Activated CD4-positive, alpha-beta memory T cell treated with anti-CD3 and anti-CD28 coated beads, Interleukin-2, amount 10 ng/mL, durations not matched to agents 7 days and 5 days (primary cell): ENCODE measurements at places on chromosomes 7 and 10.

DNA sequence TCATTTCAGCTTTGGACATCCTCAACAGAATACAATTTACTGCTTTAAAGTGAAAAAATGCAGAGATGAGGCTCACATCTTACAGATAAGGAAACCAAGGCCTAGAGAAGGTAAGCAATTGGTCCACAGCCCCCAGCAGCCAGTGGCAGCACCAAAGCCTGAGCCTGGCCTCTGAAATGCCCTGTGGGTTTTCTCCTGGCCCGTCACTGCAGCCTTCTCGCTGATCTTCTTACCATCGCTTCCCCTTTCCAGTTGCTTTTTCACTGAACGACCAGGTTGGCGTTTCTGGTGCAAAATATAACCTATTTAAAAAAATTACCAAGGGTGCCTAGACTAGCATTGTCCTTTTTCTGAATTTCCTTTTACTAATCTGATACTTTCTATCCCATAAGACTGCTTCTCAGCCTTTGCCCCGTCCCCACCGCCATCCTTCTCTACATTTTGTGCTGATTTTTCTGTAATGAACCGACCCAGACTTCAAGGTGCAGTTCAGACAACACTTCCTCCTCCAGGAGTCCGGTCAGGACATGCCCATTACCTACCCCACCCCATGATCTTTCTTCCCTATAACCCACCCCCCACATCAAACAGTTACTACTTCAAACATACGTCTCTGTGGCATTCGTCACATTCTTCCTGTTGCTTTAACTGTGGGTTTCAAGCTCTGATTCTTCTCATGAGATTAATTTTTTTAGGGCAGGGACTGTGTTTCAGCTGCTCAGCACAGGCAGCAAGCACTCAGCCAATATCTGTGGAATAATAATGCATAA lies 289.4 kb downstream of the DNAJB6 start:
- no peak for DNase-seq

DNA sequence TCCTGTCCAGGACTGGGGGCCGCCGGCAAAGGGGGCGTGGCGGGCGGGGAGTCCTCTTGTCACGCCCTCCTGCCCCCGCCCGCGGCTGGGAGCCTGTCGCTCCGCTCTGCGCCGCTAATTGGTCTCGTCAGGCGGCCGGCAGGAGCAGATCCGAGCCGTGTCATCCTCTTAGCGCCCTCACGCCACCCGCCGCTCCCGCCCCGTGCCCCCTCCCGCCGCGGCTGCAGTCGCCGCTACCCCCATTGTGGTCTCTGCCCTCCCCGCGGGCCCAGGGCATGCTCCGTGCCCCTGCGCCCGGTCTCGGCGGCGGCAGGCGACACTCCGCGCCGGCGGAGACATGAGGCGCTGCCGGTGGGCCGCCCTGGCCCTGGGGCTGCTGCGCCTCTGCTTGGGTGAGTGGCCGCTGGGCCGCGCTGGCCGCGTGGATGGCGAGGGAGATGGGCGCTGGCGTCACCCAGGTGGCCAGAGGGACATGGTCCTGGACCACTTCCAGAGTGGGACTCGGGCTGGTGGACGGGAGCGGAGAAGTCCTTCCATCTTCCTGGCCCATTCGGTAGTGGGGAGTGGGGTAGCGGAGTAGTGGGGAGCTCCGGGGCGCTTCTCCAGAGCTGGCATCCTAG lies at the start of gene CDHR1:
Gene CDHR1 (plus strand): TSS at position 114 of the 620 bp plus-strand sequence. CDS start 224 bp downstream, at position 338.
- DNase-seq = peak; percentile 36

GRCh38 chr7:100612730-100613390 lies 520 bp downstream of the MOSPD3 start:
- peak; percentile 41 for DNase-seq

DNA sequence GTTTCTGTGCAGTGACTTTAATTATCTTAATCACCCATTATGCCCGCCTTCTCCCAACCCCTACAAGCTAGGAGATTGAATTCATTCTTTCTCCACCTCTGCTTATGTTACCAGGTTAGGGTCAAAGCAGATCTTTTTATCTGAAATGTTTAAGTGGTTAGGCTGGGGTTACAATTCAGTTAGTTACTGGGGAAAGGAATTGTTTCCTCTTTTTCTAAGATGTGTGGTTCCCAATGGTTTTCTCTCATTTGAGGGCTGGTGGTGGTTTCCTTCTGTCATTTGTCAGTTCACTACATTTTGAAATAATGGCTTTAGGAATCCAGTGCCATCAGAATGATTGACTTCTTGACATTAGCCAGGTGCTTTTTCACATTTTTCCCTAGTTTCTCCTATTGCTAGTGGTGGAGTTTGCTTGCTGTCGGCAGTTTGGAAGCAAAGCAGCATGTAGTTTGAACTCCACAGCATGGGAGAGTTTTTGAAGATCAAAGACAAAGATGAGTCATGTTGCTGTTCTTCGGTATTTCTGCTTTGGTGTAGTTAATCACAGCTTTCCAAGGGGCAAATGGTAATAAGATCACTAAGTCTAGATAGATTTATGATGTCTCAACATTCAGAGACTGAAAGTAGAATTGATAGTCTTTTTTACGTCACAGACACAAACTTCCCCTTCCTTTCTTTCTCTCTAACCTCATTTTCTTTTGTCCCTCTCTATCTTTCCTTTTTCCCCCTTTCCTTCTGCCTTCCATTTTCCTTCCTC lies 168.2 kb downstream of the SND1 start:
- DNase-seq = no peak

DNA sequence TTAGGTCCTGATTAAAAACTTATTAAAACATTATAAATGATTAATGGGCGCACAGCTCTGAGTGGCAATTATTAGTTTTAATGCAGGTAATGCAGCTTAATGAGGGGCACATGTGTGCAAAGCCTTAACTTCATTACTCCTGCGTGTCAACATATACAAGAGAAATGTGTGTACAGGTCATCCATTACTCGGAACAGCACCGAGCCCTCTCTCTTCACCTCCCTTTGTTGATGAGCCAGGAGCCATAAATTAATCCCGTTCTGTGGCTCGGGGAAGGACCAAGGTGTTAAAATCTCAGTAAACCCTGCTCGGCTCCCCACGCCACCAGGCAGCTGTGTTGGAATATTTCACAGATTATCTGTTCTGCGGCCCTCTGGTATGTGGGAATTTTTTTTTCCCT lies 77.8 kb downstream of the EBF3 start:
- no peak for DNase-seq

GRCh38 chr10:117663750-117664149 lies 121.2 kb downstream of the EMX2 start:
- DNase-seq = no peak

DNA sequence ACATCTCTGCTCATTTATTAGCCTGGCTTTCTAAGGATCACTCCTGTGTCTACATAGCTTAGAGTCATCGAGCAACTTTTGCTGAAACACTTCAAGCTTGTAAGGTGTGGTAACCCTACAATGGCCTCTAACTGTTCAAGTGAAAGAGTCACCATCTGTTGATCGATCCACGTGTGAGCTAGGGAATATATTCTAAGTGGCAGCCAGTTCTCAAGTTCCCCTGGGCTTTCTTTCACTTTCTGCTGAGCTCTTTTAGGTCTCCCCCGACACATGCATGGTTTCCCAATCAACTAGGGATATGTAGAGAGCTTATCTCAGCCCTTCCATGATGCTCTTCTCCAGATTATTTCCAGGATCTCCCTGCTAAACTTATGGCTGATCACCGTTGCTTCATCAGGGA lies 15.5 kb downstream of the AOAH start:
- no peak for DNase-seq

- no peak for DNase-seq
These were observed 144.3 kb downstream of the KCNMA1 start for GRCh38 chr10:77493239-77493806.

DNA sequence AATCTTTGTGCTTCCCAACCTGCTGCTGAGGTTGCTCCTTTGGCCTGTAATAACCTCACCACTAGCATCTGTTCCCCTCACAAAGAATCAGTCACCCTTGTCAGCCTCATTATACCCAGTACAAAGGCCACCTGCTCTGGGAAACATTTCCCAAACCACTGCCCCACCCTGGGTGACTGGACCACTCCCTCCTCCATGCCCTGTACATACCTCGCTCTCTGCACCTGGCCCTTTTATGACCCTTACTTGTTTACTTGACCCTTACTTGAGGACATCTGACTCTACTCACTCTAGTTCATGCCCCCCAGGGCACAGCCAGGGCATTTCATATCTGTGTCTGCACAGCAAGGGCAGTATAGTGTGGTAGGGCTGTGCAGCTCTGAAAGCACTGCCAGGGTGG lies 21.4 kb upstream of the AOC1 start:
- DNase-seq = no peak

DNA sequence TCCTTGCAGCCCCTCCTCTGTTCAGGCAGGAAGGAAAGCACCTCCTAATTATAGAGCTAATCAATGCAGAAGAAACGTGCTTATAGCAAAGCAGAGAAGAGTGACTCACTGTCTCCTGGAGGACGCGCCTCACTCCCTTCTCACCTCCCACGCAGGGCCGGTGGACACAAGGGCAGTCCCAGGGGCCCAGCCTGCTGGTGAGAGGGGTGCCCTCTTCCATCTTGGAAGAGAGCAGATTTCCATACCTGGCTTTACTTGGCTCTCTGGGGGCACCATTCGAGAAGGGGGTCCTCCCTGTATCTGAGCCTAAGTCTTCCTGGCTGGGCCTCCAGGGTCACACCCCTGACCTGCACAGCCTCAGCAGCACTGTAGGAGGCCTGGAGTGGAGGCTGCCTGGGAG lies 55.8 kb downstream of the RASGEF1A start:
- DNase-seq = no peak

DNA sequence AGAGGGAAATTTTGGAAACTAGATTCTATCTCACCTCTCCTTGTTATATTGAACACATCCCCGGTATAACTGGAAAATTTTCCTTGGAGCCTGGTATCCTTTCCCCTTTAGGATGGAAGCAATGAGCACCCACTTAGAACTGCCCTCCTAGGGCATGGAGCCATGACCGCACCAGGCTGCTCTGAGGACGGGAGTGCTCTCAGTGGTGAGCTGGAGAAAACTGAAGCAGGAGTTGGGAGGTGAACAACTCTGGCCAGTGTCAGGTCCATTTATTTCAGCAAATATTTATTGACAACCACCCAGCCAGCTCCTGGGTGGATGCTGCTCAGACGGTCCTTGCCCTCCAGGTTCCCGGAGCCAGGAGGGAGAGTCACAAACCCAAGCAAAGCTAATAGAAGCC lies 278.1 kb downstream of the WDR11 start:
- DNase-seq = no peak

DNA sequence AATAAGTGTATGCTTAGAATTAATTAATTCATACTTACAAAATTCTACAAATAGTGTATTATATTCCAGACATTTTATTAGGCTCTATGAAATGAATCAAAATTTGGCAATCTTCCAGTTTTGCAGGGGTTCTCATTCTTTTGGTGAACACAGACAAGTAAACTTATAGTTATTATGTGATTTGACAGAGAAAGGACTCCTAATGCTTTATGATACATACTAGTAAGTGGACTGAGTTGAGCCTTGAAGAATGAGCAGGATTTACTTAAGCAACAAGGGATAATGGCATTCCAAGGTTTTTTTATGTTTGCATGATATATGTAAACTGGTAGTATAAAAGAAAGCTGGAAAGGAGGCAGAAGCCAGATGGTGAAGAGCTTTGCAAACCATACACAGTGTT lies 145.7 kb upstream of the FERD3L start:
- DNase-seq = no peak

DNA sequence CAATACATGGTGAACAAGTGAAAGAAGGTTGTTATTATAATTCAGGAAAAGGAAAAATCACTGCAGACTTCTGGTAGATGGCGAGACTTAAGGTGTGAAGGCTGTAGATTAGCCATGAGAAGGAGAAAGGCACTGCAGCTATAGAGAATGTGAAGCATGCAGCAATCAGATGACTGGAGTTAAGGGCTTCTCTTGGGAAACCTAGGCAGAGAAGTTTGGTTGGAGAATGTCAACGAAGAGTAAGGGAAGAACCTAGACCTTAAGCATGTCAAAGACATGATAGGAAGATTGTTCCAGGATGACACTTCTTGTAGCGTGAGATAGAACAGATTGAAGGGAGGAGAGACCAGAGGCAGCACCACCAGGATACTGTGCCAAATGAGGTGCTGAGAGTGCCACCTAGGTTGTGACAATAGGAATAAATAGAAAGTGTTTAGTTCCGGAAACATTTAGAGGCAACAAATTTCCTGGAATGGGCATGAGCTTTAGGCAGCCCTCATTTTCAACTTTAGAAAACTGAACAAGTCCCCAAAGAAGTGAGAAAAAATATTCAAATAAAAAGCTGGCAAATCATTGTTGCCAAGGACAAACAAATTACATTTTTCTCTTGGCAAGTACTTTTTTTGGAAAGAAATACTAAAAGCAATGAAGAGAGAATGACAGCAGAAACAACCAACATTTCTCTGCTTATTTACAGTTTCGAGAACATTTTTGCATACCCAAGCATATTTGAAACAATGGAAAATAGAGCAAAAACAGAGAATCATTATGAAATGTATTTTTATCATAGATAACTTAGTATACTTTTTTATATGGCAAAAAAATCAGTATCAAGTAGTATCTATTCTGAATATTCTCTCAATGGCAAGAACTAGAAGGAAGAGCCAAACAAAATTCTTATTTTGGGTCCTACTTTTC lies 4.9 kb downstream of the LRRC17 start:
- no peak for DNase-seq

- DNase-seq = no peak
These were observed 165.0 kb downstream of the CCSER2 start for GRCh38 chr10:84493361-84493760.

DNA sequence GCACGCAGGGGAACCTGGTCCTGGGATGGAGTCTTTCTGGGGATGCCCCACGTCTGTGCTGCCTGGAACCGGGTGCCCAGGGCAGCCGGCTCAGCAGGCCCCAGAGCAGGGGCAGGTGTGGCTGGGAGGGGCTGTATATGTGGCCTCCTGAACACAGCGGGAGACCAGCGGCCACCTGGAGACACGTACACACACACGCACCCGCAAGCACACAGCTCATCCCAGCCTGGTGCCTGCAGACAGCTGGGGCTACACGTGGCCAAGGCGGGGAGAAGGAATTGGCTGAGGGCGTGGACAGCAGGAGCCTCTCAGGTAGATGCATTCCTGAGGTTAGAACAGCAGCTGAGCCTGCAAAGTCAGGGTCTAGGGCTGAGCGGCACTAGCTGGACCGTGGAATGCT lies 14.0 kb downstream of the ADAM8 start:
- DNase-seq = no peak

- DNase-seq = no peak
These were observed 50.4 kb downstream of the CFAP46 start for GRCh38 chr10:132892004-132892403.

DNA sequence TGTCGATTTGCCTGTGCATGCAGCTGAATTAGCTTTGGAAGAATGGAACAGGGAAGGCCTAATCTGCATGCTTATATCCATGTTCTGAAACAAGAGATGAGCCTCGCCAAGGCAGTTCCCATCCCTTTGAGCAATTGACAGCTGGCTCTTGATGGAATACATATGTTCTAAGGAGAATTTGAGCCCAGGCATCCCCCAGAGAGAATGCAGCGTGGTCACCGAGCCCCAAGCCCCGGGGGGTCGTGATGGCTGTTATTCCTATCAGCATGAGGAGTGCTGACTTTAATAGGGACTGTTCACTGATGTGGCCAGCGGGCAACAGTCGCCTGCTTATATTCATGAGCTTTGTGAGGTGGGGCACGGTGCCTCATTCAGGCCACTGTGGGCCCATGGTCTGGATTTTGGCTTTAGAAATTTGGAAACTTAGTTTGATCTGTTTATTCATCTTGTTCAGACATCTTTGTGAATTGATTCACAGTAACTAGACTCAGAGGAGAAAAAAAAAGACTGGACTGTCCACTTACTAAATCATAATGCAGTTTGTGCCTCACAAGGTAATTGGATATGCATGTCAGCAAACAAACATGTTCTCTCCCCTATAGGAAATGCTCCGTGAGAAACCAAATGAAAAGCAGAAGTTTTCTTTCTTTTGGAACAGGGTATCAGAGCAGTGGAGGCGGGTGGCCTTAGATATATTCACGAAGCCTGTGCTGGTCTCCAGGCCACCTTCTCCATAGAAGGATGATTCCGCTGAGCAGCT lies 204.9 kb downstream of the CCDC3 start:
- no peak for DNase-seq
